ENCODE measurements at places on chromosomes 12 and 14.

DNA sequence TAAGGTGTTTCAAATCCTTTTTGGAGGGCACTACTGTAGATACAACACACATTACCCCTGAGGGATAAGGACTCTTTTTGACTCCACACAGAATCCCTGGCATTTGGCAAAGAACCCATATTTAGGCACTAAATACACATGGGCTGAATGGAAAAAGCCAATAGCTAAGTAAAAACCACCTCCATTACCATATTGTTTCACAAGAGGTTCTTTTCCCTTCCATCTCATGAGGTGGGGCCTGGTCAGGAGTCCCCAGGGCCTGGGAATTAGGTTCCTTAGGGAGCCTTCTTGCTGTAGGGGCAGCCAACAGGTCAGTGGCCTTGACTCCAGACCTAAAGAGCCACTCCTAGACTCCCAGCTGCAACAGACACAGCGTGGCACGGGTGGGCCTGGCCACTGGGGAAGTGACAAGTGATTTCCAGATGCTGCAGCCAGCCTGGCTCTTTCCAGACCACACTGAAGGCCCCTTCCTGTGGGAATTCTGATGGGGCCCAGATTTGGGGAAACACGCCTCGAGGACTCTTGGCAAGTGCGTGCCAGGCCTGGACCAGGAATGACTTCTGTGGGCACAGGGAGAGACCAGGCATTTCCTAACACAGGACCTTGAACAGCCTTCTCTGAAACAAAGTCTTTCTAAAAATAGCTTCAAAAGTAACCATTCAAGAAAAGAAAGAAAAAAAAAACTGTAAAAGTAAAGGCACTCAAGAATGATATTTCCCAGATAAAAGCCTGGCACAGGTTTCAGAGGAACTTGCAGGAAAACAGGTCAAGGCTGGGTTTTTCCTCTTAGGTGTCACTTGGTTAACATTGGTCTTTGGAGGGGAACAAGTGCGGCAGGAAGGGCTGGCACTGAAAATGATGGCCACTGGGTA is 18.1 kb downstream of the SSH1 start:
- no peak for DNase-seq

GRCh38 chr12:56062996-56063395 is 17.0 kb upstream of the ERBB3 start:
- DNase-seq = no peak

- no peak for DNase-seq
Measured at GRCh38 chr14:81771651-81772275, 238.1 kb upstream of the SEL1L start.

- DNase-seq = no peak
Measured at GRCh38 chr14:92637228-92637627, 111.2 kb downstream of the LGMN start.

DNA sequence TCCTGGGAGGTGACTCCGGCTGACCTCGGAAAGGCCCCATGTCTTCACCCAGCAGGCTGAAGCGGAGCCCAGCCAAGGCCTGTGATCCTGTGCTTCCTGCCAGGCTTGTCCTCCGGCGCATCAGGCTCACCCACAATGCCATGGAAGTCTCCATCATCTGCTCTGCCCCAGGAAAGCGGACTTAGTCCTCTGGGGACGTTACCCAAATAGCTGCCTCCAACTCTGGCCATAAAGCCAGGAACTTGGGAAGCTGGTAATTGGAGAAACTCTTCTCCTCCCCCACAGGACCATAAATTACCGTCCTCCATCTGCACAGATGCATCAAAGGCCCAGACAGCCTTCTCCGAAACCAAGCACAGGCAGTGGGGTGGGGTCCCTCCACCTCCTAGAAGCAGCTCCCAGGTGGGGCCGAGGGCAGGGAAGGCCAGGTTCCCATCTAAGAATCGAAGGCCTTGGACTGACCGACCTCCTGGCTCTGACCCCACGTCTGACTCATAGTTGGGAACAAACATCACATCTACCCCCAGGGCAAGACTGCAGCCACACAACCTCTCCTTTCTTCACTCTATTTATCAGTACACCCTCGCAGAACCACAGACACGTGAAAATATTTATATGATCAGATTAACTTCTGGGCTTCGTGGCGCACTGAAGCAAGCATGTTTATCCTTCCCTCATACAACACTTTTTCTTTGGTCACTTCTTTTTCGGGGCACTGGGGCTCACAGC is 56.4 kb downstream of the PITPNM2 start:
- no peak for DNase-seq
